NCI-H187 (cell line): ENCODE measurements at places on chromosomes 12 and 14.

GRCh38 chr12:71756054-71756690 lies 1.5 kb downstream of the RAB21 start:
- no peak for DNase-seq

DNA sequence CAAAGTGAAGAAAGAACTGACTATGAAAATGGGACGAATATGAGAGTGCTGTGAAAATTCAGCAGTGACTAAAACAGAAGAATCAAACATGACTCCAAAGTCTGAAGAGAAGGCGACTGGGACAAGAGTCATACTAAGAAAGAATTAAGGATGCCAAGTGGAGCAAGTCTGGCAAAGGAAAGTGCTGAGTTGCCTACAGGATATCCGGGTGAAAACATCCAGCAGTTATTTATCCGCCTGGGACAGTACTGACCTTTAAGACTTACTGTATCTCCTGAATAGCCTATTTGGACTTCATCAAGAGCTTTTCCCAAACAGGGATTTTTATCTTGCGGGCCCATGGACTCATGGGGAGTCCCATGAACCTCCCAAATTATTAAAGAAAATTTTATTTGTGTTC lies 41.1 kb downstream of the KICS2 start:
- no peak for DNase-seq

DNA sequence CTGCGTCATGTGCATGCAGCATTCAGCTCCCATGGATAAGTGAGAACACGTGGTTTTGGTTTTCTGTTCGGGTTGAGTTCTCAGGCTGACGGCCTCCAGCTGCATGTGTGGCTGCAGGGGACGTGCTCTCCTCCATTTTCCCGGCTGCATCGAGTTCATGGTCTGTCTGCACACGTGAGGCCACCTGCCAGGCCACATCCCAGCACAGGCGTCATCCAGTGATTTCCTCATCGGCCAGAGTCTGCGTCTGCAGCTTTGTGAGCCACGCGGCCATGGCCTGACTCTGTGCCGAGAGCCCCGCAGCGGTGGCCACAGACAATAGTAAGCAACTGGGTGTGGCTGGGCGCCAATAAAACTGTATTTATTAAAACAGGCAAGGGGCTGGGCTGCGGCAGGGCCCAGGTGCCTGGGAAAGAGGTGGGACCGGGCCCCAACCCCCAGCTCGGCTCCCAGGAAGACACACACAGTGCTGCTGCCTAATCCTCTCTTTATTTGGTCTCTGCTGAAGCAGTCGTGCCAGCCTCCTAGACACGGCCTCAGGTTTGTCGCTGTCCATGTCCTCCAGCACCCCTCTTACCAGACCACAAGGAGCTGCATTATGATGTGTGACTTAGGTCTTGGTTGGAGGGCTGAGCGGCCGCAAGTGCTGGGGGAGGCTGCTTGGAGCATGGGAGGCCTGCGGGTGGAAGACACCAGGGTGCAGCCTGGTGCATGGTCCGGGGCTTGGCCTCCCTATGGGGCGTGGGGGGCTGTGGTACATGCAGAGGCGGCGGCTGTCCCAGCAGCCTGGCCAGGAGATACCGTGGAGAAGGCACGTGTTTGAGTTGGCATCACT lies 52.0 kb downstream of the NOC4L start:
- DNase-seq: peak; percentile 25

GRCh38 chr12:47944685-47945340 lies 18.6 kb upstream of the TMEM106C start:
- DNase-seq: no peak

GRCh38 chr12:94207849-94208621 lies 59.7 kb downstream of the PLXNC1 start:
- DNase-seq: no peak

GRCh38 chr12:57539-57938 lies 9.0 kb upstream of the IQSEC3 start:
- DNase-seq: no peak

- no peak for DNase-seq
Measured at GRCh38 chr12:68272732-68273131, 19.3 kb upstream of the IL22 start.

- peak; percentile 89 for DNase-seq
Measured at GRCh38 chr12:6613015-6613775, 6.0 kb upstream of the CHD4 start.

DNA sequence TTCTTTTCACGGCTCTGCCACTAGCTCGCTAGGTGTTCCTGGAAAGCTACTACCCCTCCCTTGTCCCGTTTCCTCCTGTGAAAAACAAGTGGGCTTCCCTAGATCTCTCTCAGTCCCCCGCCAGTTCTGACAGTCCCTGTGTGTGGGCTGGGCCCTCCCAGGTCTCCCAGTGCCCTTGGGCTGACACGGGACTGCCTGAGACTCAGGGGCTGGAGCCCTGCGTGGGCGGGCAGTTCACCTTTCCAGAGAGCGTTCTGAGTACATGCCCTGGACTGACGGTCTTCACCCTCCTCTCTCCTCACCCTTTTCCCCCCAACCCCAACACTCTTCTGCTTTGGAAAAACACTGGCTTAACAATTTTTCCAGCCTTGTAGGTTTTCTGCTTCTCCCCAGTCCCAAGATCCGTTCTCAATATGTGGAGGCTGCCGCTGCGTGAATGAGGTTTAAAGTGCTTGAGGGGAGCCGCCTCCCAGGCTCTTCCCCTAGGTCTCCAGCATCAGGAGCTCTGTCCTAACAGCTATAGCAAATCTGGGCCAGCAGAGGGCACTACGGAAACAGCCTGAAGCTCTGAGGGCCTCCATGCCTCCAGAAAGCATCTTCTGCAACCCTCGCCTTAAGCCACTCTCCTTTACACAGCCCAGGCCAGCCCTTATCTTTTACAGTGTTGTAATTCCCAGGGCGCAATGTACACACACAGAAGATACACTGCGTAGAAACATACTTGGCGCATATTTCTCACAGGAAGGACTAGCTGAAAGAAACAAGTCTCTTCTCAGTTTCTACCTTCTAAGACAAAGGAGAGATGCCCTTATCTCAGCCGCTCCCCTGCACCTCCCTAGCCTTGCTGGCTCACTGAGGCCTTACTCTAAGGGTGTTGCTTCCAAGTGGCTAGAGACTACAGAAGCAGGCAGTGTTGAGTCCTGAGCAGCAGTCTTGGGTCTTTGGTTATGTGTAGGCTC lies 10.4 kb upstream of the DCD start:
- DNase-seq: no peak

DNA sequence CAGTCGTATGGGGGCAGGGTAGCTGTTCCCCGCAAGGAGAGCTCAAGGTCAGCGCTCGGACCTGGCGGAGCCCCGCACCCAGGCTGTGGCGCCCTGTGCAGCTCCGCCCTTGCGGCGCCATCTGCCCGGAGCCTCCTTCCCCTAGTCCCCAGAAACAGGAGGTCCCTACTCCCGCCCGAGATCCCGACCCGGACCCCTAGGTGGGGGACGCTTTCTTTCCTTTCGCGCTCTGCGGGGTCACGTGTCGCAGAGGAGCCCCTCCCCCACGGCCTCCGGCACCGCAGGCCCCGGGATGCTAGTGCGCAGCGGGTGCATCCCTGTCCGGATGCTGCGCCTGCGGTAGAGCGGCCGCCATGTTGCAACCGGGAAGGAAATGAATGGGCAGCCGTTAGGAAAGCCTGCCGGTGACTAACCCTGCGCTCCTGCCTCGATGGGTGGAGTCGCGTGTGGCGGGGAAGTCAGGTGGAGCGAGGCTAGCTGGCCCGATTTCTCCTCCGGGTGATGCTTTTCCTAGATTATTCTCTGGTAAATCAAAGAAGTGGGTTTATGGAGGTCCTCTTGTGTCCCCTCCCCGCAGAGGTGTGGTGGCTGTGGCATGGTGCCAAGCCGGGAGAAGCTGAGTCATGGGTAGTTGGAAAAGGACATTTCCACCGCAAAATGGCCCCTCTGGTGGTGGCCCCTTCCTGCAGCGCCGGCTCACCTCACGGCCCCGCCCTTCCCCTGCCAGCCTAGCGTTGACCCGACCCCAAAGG lies 804 bp downstream of the GAPDH start:
- DNase-seq: peak; percentile 20

- no peak for DNase-seq
Measured at GRCh38 chr12:48827513-48828096, 9.3 kb downstream of the CACNB3 start.

- no peak for DNase-seq
Measured at GRCh38 chr14:53180272-53181221, 27.4 kb upstream of the DDHD1 start.

- no peak for DNase-seq
Measured at GRCh38 chr14:31038521-31039166, 12.5 kb upstream of the STRN3 start.

- peak; percentile 32 for DNase-seq
Measured at GRCh38 chr12:119068129-119068856, 87.0 kb downstream of the SRRM4 start.

- DNase-seq: no peak
Measured at GRCh38 chr12:82146740-82147139, 211.4 kb downstream of the CCDC59 start.

DNA sequence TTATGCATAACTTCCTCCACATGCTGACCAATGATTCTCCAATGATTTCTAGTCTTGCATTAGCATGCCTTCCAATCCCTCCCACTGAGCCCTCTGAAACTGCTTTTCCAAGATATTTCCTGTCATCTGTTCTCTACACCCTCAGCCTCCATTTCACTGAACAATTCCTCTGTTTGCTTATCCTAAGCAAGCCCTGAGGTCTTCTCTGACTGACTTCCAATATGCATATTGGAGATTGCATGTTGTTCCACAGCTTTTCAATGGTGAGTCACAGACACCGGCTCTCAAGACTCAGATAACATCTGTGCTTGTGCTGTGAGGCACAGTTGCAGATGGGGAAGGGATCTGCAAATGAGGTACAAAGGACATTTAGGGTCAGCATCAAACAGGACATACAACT lies 141.0 kb downstream of the SLC16A7 start:
- DNase-seq: no peak

DNA sequence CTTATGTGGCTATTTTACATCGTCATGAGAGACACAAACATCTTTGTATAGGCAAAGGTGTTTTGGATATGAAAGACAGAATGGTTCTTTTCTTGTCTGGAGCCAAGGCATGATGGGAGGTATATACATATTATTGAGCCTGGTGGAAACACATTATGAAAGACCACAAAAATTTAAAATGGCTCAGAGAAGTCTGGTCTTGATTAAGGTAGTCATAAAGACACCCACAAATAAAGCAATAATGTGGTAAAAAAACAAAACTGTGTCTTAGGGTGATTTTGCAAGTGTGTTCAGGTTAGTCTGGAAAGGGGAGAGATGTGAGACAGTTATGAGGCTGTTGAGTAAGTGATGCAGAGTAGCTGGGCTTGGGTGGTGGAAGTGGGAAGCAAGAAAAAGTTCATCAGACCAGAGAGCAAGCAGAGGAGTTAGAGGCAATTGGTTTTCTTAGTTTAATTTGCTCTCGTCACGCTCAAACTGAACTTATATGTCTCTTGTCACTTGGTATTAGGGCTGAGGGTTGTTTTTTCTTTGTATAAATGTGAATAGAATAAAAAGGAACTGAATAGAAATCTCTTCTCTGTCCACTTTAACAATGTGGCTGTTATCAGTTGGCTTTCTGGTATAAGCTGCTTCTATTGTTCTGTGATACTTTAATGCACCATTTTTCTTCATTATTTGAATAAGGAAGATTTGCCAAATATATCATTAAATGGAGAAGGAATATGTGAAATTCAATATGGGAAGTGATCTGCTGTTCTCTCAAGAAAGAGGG lies 115.0 kb downstream of the AKAP6 start:
- DNase-seq: no peak

- DNase-seq: peak; percentile 79
Measured at GRCh38 chr12:117155278-117156060, 34.8 kb downstream of the FBXO21 start.

- DNase-seq: no peak
Measured at GRCh38 chr12:68491204-68491960, 119.3 kb upstream of the RAP1B start.

GRCh38 chr14:104436047-104436591 lies 143.4 kb upstream of the C14orf180 start:
- no peak for DNase-seq

DNA sequence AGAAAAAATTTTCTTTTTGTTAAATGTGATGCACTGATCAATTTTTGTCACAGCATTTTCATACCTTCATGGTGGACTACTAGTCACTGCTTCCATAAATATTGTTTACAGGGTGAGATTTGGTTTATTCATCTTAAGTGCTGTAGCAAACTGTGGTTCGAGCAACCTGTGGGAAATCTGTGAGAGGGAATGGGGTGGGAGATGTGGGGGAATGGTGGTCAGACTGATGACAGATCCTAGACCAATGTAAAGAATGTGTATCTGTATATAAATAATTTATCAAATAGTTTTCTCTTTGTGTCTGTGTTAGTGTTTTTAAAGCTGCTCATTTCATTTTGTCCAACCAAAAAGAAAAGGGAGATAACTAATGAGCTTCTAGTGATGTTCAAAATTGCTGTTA lies 26.7 kb downstream of the CSRP2 start:
- no peak for DNase-seq

DNA sequence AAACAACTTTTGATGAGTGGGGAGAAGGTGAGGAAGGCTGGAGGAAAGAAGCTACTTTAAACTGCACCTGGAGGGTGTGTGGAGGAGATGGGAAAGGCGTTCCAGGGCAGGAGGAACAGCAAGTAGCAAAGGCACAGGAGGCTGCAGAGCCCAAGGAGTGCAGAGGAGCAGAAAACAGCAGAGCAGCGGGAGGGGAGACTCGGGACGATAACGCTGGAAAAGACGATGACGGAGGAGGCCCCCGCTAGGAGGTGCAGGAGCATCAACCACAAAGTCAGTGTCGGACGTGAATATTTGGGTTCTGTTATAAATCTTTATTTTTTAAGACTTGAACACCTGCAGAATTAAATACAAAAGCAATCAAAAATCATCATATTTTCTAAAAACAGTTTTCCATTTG lies 44.9 kb downstream of the LGMN start:
- no peak for DNase-seq

DNA sequence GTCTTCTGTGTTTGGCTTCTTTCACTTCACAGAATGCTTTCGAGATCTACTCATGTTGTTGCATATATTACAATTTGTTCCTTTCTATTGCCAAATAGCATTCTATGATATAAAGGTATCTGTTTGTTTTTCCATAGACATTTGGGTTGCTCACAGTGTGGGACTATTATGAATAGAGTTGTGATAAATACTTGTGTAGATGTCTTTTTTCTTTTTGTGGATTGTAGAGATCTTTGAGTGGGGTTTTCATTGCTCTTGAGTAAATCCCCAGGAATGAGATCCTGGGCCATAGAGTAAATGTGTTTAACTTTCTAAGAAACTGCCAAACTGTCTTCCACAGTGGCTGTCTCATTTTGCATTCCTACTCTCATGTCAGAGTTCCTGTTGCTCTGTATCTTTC lies 24.9 kb upstream of the CEBPE start:
- no peak for DNase-seq

DNA sequence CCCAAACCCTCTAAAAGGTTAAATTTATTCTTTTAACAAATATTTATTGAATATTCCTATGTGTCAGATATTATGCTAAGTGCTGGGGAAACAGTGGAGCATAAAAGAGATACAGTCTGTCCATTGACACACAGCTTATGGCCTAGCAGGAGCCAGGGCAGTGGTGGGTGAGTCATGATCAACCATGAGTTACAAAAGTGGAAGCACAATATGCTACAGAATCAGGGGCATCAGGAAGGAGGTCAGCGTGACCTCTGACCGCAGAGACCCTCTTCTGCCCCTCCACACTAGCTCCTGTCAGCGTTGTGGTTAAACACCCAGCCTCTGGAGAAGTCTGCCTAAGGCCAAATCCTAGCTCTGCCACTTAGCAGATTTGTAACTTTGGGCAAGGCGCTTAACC lies 4.7 kb upstream of the PPP1R1A start:
- no peak for DNase-seq

- no peak for DNase-seq
Measured at GRCh38 chr14:92401561-92401960, 78.6 kb downstream of the SLC24A4 start.

GRCh38 chr14:65043893-65044595 lies 57.3 kb downstream of the FNTB start:
- no peak for DNase-seq
